ENCODE measurements at places on chromosomes 7 and 10. TPM values are rescaled to one million over a fixed set of nuclear protein-coding genes. Genes with fewer than 3 reads are reported as not detected.

- DNase-seq: no peak
Observed at GRCh38 chr7:156493942-156494341, 146.6 kb upstream of the RNF32 start.

- DNase-seq: no peak
Observed at GRCh38 chr10:86651021-86651471, 3.3 kb upstream of the OPN4 start.

- no peak for DNase-seq
Observed at GRCh38 chr10:131656431-131656841, 244.4 kb upstream of the PPP2R2D start.

DNA sequence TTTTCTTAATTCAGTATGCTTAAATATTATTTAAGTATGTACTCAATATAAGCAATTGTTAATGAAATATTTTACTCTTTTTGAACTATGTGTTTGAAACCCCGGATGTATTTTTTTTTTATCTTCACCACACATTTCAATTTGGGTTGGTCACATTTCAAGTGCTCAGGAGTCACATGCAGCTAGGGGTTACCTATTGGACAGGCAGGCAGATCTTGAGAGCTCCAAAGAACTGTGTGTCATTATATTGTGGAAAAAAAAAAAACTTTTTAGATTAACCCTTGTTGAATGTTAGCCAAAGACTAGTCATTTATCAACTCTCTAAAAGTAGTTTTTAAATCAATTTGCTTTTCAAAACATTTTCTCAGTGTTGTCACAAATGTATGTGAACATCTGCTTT is 37.2 kb downstream of the IKZF1 start:
- no peak for DNase-seq

The C10orf62 gene
- 1.6 TPM for total RNA-seq

The TEX36 gene
- not detected for total RNA-seq

Measured in kidney (tissue), 22 donors.